ENCODE measurements at places on chromosomes 2 and 18. TPM values are rescaled to one million over a fixed set of nuclear protein-coding genes. Genes with fewer than 3 reads are reported as not detected.

The CFC1 gene
- polyA plus RNA-seq = 0.28 TPM

The FRZB gene
- 1.2 TPM for polyA plus RNA-seq

The KCNJ3 gene
- 0.19 TPM for polyA plus RNA-seq

The CFAP65 gene
- polyA plus RNA-seq = 0.37 TPM

DNA sequence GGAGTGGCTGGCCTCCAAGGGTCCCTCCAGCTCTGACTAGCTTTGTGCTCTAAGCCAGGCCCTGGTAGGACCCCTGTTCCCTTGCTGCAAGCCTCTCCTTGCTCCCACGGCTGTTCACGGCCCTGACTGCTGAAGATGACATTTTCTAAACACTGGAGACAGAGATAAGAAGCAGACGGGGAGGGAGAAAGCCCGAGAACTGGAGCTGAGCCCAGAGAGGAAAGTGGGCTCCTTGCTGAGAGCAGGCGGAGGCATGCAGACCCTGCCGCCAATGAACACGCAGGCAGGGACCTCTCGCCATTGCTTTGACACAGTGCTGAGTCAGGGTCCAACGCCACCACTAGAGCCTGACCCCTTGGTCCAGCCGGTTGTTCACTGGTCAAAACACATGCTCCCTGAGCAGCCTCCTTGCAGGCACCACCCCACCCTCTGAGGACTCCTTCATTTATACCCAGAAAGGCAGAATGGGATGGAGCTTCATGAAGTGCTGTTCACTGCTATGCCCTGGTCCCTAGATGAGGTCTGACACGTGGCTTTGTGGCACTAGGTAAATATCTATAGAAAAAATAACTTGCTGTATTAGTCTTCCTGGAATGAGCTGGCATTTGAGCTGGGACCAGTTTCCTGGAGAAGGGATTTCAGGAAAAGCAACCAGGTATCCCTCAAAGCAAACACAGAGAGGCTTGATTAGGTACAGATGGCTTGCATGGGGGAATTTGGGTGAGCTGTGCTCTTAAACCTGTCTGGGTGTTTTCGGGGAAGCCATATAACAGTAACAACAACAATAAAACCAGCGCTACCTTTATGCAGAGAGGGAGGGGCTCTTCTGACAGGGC is 65.7 kb downstream of the MCFD2 start:
- no peak for DNase-seq
- no peaks in the 10 kb centered on the region for H3K36me3 ChIP-seq
- H3K27me3 ChIP-seq = no peaks in the 10 kb centered on the region
- H3K4me3 ChIP-seq = no peak overlapping the region

- DNase-seq = no peak
- H3K4me3 ChIP-seq = no peak overlapping the region
- H3K4me1 ChIP-seq = no peaks in the 10 kb centered on the region
- H3K27ac ChIP-seq = no peak overlapping the region
- no peaks in the 10 kb centered on the region for H3K27me3 ChIP-seq
These were observed 49.2 kb downstream of the PIKFYVE start for GRCh38 chr2:208315081-208315788.

GRCh38 chr2:96773922-96774321 is 13.2 kb downstream of the CNNM4 start:
- H3K4me1 ChIP-seq = no peaks in the 10 kb centered on the region
- H3K4me3 ChIP-seq = no peak overlapping the region
- H3K36me3 ChIP-seq = no peaks in the 10 kb centered on the region
- H3K27ac ChIP-seq = no peak overlapping the region
- H3K27me3 ChIP-seq = no peaks in the 10 kb centered on the region
- DNase-seq = peak; percentile 51

- DNase-seq = no peak
- peaks cover 5% of the 10 kb centered on the region for H3K36me3 ChIP-seq
- no peaks in the 10 kb centered on the region for H3K27me3 ChIP-seq
- no peak overlapping the region for H3K4me3 ChIP-seq
These were observed 223.5 kb downstream of the UBE2E3 start for GRCh38 chr2:181203916-181204315.

GRCh38 chr2:88627856-88628570 is 749 bp upstream of the EIF2AK3 start:
- no peaks in the 10 kb centered on the region for H3K27me3 ChIP-seq
- H3K36me3 ChIP-seq = no peaks in the 10 kb centered on the region
- DNase-seq = peak; percentile 96
- H3K27ac ChIP-seq = peak overlapping the region; percentile 90
- H3K4me3 ChIP-seq = peak overlapping the region; percentile 51

DNA sequence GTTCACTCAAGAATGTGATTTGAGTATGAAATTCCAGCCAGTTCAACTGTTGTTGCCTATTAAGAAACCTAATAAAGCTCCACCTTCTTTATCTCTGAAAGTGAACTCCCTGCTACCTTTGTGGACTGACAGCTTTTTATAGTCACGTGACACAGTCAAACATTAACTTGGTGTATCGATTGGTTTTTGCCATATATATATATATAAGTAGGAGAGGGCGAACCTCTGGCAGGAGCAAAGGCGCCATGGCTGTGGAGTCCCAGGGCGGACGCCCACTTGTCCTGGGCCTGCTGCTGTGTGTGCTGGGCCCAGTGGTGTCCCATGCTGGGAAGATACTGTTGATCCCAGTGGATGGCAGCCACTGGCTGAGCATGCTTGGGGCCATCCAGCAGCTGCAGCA is at the start of gene UGT1A1:
Gene UGT1A1, plus strand, starts transcription at position 228 of the 400 bp plus-strand sequence. Its CDS starts 18 bp downstream, at position 246.
- no peak for DNase-seq
- no peaks in the 10 kb centered on the region for H3K4me1 ChIP-seq
- H3K27ac ChIP-seq = no peak within 1 kb of the TSS
- H3K4me3 ChIP-seq = no peak within 1 kb of the TSS

DNA sequence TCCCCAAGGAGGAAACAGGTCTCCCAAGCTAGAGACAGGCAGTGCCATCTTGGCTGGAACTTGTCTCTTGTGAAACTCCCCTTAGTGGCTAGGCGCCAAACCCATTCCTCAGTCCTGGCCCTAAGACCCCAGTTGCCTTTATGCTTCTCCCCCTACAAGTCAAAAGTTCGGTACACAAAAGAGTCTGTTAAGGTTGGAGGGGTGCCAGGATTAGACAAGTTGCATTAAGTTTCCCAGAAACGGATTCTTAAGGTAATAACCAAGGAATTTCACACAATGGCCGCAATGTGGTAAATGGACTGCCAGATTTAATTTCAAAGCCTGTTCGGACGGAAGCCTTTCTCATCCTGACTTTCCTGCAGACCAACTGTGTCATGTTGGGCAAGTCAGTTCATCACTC is 80.7 kb downstream of the CCBE1 start:
- H3K27me3 ChIP-seq = no peaks in the 10 kb centered on the region
- no peak for DNase-seq
- H3K4me1 ChIP-seq = no peaks in the 10 kb centered on the region
- no peaks in the 10 kb centered on the region for H3K36me3 ChIP-seq
- no peak overlapping the region for H3K4me3 ChIP-seq
- no peak overlapping the region for H3K27ac ChIP-seq

DNA sequence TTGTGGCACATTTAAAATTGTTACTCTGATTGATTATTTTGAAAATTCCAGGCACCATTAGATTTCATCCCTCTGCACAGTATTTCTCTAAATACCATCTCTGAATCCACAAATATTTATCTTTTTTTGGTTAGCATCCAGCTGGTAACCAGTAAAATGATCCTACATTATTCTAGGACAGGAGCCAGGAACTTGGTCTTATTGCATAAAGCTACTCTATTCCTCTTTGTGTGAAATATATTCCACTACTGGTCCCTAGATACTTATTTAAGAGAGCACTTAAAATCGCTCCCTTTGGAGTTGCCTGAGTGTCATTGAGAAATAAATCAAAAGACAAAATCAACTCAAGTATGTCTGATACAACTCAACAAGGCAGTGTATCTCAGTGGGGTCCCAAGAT is 7.4 kb upstream of the MBOAT2 start:
- no peaks in the 10 kb centered on the region for H3K36me3 ChIP-seq
- H3K4me1 ChIP-seq = no peaks in the 10 kb centered on the region
- H3K4me3 ChIP-seq = no peak overlapping the region
- DNase-seq = no peak
- H3K27ac ChIP-seq = no peak overlapping the region

DNA sequence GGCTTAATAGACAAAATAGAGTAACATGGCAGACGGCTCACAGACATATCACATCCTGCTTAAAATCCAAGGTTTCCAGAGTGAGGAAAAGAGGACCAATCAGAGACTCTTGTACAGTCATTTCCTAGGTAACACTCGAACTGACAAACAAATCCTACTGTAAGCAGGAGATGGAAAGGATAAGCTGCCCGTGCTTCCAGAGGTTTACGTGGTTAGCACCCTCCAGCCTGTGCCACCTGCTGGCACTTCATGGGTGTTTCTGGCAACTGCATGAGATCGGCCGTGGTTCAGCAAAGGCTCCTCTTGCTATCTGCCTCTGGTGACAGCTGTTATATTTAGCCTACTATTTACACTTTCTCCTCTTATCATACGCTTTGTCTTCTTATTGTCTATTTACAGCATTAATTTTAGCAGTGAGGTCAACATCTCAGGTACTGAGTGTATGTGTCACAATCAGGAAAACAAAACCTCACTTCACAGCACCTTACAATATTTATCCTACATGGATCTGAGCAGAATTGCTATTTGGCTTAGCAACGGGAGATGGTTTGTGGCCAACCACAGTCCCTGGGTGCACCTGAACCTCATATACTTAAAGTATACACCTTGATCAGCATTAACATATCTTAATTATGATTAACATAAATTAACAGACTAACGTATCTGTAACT is 226.9 kb downstream of the TMEM163 start:
- no peak overlapping the region for H3K27ac ChIP-seq
- no peak overlapping the region for H3K4me3 ChIP-seq
- H3K27me3 ChIP-seq = no peaks in the 10 kb centered on the region
- no peak for DNase-seq
- no peaks in the 10 kb centered on the region for H3K4me1 ChIP-seq

DNA sequence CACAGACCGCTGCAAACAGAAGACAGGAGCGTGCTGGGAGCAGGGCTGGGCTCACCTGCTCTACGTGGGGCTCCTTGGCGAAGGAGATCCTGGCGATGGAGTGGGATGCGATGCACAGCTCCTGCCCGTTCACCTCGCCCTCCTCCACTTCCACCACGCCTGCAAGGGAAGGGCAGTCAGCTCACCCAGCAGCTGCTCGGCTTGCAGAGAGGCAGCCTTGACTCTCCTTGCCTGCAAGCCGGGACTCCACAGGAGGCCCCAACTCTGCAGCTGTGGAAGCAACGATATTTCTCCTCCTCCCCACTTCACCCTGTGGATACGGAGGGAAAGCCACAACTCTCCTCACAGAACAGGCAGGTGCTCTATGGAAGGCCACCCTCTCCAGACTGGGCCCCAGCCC is 35.1 kb downstream of the THAP4 start:
- no peak overlapping the region for H3K27ac ChIP-seq
- H3K4me3 ChIP-seq = no peak overlapping the region
- H3K4me1 ChIP-seq = no peaks in the 10 kb centered on the region
- H3K27me3 ChIP-seq = no peaks in the 10 kb centered on the region

- H3K36me3 ChIP-seq = no peaks in the 10 kb centered on the region
- peak overlapping the region; percentile 84 for H3K27ac ChIP-seq
- peak overlapping the region; percentile 19 for H3K4me3 ChIP-seq
- DNase-seq = peak; percentile 30
- peaks cover 33% of the 10 kb centered on the region for H3K4me1 ChIP-seq
These were observed 17.9 kb downstream of the B3GNT7 start for GRCh38 chr2:231413456-231413855.

DNA sequence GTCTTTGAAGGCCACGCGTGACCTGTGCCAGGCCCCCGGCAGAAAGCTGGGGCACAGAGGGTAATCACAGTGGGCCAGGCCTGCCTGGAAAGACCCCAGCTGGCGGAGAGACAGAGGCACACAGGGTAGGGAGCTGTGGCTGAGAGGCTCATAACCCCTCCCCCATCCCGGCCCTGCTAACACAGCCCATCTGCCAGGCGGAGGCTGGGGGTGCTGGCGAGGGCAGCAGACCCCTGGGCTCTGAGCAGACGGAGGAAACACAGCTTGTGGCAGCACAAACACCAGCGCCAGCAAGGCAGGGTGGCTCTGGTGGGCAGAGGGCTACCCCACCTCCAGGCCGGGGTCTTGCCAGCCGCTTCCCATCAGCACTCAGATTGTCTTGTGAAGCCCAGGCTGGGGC is 19.0 kb downstream of the HS6ST1 start:
- H3K4me1 ChIP-seq = peaks cover 8% of the 10 kb centered on the region
- no peak overlapping the region for H3K27ac ChIP-seq
- H3K4me3 ChIP-seq = no peak overlapping the region
- DNase-seq = no peak

DNA sequence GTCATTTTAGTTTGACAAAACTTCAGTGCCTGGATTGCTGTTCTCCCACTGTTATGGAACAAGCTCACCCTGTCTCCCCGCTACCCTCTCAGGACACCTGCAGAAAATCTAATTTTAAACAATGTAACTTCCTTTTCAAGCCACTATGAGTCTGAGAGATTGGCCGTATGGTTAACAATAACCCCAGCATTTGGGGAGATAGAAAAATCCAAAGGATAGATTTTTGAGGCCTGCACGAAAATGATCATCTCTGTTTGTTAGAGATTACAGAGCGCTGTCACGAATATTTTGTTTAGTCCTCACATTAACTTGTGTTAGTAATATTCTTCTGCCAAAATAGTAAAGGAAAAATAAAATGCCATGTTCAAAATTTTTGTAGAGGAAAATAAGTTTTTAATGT is 24.7 kb downstream of the CAB39 start:
- DNase-seq = no peak
- no peaks in the 10 kb centered on the region for H3K36me3 ChIP-seq
- H3K27me3 ChIP-seq = no peaks in the 10 kb centered on the region

- H3K27ac ChIP-seq = no peak overlapping the region
- DNase-seq = no peak
- H3K4me3 ChIP-seq = no peak overlapping the region
These were observed 1300.1 kb upstream of the ACVR2A start for GRCh38 chr2:146544701-146545100.

DNA sequence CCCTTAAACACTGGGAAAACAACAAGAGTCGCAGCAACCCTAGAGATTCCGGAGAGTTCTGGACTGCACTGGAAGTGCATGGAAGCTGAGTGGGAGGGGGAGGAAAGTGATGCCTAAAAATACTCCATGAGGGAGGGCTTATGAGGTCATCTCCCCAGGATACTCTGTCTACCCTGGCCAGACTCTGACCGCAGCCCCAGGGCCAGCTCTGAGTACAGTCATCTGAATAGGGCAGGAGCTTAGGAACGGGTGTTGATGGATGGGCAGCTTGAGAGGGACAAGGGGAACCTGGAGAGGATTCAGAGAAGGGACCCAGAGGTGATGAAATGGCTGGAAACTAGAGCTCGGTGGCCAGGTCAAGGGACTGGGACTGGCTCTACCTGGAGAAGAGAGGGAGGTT is 79.3 kb upstream of the IGFBP5 start:
- H3K36me3 ChIP-seq = no peaks in the 10 kb centered on the region
- H3K27me3 ChIP-seq = no peaks in the 10 kb centered on the region
- H3K4me1 ChIP-seq = peaks cover 8% of the 10 kb centered on the region
- no peak for DNase-seq
- no peak overlapping the region for H3K27ac ChIP-seq
- no peak overlapping the region for H3K4me3 ChIP-seq

- DNase-seq = no peak
- H3K4me3 ChIP-seq = no peak overlapping the region
- H3K27ac ChIP-seq = no peak overlapping the region
- no peaks in the 10 kb centered on the region for H3K36me3 ChIP-seq
- peaks cover 7% of the 10 kb centered on the region for H3K4me1 ChIP-seq
These were observed 3.1 kb upstream of the HES6 start for GRCh38 chr2:238242731-238243495.

Measured in GM23338 (cell line).